CD8-positive, alpha-beta T cell (primary cell): ENCODE measurements at places on chromosomes 5 and 9.

DNA sequence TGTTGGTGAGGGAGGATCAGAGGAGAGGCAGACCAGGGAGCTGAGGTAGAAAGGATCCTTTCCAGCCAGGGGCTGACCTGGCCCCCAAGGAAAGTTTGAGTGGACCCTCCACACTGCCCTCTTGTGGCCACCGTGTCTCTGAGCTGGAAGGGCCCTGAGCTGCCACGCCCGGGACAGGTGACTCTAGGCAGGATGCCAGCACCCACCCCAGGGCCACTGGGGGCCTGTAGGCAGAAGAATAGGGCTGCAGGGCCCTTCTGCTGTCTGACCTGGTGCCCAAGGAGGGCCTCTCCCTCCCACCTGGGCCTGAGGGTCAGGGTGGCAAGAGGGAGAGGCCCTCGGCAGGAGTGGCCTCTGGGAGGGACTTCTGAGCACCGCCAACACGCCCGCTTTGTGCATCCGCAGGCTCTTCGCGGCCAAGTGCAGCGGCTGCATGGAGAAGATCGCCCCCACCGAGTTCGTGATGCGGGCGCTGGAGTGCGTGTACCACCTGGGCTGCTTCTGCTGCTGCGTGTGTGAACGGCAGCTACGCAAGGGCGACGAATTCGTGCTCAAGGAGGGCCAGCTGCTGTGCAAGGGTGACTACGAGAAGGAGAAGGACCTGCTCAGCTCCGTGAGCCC is 76.8 kb downstream of the LMX1B start:
- DNase-seq: peak; percentile 67

GRCh38 chr9:8382777-8383527 is 583.4 kb upstream of the DMAC1 start:
- no peak for DNase-seq

GRCh38 chr5:61651195-61651594 is 319.1 kb downstream of the ZSWIM6 start:
- no peak for DNase-seq

- DNase-seq: no peak
Observed at GRCh38 chr5:94884311-94884710, 265.8 kb downstream of the SLF1 start.

GRCh38 chr9:7315116-7315515 is 484.5 kb downstream of the DMAC1 start:
- DNase-seq: no peak

GRCh38 chr9:127999461-127999860 is 18.7 kb upstream of the EEIG1 start:
- no peak for DNase-seq
